GM12891 (cell line): ENCODE measurements at places on chromosomes 1 and 21.
A peak's percentile ranks its signal among the peaks of the same experiment; 100 is the strongest.

DNA sequence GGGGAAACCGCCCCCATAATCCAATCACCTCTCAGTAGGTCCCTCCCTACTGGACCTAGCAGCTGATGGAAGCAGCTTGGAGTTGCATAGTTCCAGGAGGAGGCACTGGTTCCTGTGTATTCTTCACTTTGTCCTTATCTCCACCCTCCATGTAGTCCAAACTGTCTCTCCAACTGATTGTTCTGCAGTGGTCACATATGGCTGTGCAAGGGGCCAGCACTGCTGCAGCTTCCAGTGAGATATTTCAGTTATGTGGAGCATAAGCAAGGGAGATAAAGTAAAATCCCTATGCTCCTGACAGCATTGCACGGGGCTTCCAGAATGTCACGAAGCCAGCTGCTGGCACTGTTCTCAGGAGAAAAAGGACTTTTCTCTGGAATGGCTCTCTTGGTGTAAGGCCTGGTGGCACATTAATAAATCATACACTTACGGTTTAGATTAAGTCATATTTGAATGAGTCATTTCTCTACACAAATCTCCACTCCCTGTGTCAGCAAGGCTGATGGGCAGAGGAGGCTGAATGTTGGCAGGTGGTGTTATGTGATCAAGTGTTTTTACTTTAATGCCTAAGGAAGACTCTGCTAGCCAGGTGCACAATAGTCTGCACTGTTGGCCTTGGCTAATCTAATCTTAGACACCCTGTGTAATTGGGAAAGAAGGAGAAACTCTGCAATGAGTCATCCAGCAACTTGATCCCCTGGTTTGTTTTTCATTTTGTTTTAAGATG, 93.4 kb downstream of the KCNK1 start:
- no peak for DNase-seq

- DNase-seq, result peak; percentile 64
These were observed at the start of gene ZNF697 for GRCh38 chr1:119647734-119648619. Gene ZNF697, minus strand, starts transcription at chr1:119648266. Its CDS starts 22,166 bp downstream, at chr1:119626100.

DNA sequence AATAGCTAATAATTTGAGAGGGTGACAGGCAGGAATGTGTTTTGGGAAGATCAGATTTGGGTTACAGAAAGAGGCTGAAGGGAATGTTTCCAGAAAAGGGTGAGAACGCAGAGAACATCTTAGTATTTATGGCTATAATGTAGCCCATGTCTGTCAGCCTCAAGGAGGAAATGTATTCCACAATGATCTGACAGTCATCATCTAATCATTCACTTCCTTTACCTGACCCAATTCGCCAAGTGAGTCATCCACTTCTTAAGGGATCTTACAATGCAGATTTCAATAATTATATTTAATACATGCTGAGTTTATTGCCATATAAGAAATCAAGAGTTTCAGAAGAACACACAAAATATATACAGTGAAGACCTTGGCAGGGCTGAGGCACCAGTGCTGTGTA, 10.8 kb downstream of the TRIM45 start:
- no peak for DNase-seq

GRCh38 chr1:109788695-109789521, 25.2 kb upstream of the EPS8L3 start:
- peak; percentile 46 for DNase-seq

DNA sequence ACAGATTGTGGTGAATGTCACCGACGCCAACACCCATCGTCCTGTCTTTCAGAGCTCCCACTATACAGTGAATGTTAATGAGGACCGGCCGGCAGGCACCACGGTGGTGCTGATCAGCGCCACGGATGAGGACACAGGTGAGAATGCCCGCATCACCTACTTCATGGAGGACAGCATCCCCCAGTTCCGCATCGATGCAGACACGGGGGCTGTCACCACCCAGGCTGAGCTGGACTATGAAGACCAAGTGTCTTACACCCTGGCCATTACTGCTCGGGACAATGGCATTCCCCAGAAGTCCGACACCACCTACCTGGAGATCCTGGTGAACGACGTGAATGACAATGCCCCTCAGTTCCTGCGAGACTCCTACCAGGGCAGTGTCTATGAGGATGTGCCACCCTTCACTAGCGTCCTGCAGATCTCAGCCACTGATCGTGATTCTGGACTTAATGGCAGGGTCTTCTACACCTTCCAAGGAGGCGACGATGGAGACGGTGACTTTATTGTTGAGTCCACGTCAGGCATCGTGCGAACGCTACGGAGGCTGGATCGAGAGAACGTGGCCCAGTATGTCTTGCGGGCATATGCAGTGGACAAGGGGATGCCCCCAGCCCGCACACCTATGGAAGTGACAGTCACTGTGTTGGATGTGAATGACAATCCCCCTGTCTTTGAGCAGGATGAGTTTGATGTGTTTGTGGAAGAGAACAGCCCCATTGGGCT, 3.0 kb downstream of the CELSR2 start:
- DNase-seq, result no peak

GRCh38 chr1:218568962-218569550, 223.9 kb downstream of the TGFB2 start:
- no peak for DNase-seq

DNA sequence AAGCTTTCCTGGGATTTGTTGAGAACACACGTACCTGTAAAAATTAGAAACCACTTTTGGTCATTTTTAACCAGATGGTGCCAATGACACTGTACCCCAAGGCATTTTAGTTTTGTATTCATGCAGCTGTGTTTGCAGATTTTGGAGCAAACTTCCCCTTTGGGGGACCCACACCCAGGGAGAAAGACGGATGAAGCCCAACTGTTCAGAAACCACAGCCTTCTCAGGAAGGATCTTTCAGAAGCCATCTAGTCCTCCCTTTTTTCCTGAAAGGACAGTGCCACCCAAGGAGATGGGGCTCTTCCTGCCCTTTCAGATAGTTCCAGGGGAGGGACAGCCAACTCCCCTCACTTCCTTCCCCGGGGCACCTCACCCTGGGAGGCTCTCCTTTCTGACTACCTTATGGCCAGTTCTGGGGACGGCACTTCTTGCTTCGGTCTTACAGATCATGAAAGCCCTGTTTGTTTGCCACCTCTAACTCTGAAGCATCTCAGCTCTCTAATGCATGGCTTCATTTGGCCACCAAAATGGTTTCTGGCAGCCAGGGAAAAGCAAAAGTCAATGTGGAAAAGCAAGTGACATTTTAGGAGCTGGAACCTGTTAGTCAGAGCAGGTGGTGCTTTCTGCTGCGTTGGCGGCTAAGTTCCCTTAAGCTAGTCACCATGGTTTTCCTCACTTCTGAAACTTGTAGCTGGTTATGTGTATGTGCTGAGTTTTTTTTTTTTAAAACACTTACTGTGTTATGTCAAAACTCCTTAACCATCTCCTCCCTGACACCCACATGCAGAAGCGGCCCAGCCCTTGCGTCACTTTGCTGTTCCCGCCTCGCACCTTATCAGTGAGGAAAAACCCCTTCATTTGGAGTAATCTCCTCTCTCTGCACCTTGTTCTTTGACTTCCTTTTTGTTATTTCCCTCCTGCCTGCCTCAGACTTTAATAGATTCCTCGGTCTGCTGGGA, 10.1 kb downstream of the TMCC2 start:
- DNase-seq, result no peak

DNA sequence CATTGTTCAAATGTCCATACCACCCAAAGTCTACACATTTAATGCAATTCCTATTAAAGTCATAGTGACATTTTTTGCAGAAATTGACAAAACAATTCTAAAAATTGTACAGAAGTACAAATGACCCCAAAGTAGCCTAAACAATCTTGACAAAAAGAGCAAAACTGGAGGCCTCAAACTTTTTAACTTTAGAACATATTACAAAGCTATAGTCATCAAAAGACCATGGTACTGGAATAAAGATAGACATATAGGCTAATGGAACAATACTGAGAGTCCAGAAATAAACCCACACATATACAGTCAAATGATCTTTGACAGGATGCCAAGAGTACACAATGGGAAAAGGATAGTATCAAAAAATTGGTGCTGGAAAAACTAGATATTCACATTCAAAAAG, 213.2 kb upstream of the SAMSN1 start:
- DNase-seq, result no peak

GRCh38 chr1:192627901-192628300, 8.0 kb upstream of the RGS13 start:
- DNase-seq, result no peak

DNA sequence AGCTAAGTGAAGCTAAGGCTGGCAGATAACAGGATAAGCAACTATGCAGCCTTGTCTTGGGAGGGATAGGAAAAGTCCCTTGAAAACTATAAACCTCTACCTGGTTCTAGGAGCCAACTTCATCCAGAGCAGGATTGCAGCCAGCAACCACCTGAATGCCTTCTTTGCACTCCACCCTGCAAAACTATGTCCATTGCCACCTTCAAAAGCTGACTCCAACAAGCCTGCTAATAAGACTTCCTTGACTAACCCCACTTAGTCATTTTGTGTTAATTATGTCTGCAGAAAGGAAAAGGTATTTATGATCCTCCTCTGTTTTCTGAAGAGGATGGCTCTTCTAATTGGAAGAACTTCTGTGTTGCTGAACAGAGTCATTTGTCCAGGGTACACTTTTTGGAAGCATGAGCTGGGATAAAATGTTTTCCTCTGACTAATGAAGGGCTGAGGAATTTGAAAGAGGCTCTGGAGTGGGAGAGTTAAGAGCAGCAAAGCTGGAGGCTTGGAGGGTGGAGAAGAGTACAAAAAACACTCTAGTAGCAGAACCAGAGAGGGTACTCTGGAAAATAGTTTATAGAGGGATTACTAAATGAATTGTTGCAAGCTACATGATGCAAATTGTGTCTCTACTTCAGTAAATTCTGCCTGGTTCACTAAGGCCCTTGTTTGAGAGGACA, 9.6 kb upstream of the RIMKLA start:
- no peak for DNase-seq

DNA sequence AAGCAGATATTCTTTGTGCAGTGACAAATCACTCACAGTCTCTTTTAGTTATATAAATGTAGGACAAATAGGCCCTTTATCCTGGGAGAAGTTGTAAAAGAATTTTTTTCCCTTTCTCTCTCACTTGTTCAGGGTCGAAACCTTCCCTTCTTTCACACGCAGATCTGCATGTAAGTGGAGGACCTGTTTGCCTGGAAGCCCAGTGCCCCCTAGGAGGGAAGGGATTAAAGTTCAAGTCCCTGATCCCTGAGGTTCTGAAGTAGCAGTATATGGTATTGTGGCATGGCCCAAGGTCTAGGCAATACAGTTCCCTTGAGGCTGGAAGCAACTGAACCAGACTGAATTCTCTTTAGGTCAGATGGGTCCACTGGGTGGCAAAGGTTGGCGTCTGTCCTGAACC, 48.6 kb upstream of the PTGFRN start:
- no peak for DNase-seq

DNA sequence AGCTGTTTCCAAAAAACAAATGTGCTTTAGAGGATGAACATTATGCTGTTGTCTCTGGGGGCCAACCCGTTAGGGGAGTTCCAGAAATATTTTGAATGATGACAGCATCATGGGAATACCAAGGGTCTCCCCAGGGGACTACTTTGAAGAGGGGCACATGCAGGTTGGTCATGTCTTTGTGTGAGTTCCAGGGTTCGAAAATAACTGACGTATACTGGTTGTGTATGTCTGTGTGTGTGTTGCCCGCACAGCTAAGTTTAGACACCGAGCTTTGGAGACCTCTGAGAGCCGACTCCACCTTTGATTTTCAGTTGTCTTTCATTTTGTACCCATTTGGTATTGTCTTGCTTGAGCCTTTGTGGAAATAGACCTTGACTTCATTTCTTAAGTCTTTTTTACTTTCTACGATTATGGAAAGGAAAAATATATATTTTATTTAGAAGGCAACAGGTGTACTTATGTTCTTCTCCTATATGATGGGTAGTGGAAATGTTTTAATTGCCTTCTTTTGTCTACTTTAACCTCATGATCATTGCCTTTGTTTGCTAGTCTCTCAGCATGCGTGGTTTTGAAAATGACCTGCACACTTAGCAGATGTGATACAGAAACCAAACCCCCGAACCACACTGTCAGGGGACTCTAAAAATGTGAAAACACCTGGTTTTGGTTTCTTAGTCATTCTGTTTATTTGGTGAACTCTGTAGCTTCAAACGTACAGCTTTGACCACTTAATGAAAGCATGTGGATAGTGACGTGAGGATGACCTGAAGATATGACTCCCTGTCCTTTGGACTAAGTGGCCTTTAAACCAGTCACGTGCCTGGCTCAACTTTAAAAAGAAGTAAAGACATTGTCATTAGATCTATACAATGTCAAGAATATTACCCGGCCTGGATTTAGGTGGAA, 56.5 kb downstream of the GALNT2 start:
- DNase-seq, result peak; percentile 48
